Endothelial cell (in vitro differentiated cells): ENCODE measurements at places on chromosomes 2 and 18.

DNA sequence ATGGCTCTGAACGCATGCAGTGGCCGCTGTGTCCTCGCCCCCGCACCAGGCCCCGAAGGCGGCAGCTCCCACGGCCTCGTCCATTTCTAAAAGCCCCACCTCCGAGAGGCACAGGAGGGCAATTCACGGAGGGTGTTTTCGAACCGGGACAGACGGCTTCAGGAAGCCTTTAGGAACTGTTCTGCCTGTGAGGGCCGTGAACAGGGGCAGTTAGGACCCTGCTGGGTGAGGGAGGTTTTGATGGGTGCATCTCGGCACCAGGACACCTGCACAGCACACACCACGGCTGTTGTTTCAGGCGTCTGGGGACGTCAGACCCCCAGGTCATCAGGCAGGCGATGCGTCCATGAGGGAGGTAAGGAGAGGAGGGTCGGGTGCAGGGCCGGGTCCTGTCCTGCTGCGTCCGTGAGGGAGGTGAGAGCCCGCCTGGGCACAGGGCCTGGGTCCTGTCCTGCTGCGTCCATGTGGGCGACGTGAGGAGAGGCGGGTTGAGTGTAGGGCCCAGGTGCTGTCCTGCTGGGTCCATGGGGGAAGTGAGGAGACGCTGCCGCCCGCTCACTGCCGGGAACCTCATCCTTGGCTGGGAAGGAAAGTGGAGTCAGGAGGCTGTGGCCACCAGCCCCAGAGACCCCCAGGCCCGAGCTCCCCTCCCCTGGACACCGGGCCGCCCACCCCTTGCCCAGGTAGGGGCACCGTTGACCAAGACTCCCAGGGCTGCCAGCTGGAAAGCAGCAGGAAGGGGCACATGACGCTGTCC is 25.5 kb upstream of the KCNG2 start:
- DNase-seq, result no peak

DNA sequence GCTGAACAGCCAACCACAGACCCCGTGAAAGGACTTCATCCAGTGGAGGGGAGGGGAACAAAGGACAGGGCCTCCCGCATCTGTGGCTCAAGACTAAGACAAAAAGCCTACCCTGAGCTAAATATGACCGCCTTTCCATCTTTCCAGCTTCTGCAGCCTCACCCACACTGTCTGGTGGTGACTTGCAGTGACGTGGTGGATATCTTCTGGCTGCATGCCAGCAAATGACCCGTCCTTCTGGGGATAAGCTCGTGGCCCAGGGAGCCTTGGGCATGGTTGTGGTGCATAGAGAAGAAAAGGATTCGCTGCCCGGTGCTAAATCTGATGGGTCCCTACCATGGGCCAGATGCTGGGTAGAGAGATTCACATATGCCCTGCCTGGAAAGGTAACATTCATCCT is 8.7 kb upstream of the NGEF start:
- DNase-seq, result no peak

GRCh38 chr2:172381275-172382027 is 45.9 kb upstream of the ITGA6 start:
- no peak for DNase-seq

DNA sequence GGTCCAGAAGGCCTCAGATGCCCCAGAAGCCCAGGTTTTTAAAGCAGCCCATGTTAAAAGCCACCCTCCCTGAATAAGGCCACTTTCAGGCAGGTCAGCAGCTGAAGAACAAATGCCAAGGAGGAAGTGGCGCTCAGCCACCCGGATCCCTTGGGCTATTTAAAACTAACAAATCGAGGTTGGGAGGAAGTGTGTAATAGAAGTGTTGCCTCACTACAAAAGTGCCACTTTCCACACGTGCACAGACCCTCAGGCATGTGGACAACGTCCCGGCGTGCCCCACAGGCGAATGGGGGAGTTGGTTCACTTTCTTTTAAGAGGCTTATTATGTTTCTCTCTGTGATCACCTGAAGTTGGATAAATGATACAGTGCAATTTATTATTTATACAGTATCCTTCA is 173.8 kb upstream of the SALL3 start:
- no peak for DNase-seq

DNA sequence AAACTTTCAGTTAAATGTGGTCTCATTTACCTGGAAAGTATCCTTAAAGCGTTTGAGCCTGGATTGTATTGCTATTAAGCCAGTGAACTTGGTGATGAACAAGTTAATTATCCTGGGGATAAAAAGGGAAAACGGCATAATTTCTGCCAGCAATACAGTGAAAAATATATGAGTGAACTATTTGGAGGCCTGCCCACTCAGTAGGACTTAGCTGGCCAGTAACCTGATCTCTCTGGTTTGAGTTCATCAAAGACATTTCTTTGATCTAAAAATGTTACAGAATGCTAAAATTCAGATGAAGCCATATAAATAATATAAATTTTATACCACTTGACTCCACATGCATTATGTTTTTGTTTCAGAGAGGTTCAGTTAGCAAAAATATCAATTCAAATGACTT is 241.1 kb upstream of the VWC2L start:
- no peak for DNase-seq

DNA sequence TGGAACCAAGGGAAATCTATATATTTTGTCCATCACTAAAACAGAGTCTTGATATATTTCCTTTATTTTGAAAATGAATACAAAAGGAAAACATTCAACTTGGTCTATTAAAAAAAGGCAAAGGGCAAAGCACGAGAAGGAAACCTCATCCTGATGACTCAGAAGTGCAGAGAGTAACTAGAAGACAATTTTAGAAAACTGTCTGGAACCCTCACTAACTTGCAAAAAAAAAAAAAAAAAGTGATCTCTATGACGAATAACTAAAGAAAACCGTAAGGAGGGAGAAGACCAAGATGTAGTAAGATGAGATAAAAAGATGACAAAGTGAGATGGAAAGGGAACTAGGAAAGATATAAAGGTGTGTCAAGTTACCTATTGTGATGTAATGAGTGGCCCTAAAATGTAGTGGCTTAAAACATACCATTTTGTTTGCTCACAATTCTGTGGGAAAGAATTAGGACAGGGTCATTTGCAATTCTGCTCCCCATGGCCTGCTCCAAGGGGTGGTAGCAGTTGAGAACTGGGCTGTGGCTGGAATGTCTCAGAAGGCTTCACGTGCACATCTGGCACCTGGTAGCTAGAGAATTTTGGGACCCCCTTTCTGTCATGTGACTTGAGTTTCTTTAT is 303.0 kb downstream of the DYSF start:
- no peak for DNase-seq

DNA sequence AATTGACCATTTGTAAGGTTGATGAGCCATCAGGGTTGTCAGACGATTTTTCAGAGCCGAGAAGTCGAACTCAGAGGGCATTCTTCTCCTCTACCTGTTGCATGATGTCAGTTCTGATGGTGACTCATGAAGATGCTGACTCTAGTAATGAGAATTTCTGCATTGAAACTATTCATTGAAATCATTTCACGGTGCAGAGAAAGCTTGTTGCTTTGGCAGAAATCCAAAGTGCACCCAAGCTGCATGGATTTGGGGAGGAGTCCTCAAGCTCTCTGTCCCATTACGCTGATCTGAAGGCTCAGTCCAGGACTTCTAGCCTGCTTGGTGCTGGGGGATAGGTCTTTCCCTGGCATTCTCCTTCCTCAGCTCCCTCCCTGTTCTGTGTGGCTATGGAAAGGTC is 125.7 kb upstream of the PXDN start:
- no peak for DNase-seq

- no peak for DNase-seq
These were observed 45.3 kb upstream of the PDK1 start for GRCh38 chr2:172510548-172510947.

DNA sequence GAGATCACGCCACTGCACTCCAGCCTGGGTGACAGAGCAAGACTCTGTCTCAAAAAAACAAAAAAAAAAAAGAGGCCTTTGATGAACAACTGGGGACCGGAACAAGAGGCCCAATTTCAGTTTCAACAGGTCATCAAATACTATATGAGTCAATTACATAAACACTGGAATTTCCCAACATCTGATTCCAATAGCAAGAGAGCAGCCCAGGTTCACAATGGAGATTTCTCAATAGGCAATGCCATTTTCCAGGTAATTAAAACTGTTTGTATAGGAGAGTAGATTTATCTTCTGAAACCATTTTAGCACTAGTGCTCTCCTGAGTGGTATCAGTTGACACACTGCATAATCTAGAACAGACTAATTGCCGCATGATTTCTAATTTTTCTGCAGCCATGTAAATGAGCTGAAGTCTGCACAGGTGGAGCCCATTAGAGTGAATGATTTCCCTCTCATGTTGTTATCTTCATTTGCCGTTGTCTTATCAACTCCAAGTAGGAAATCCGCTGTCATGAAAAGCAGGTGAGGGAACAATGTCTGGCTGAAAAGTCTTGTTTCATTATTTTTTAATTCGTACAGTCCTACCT is 264.1 kb upstream of the MEIS1 start:
- no peak for DNase-seq

DNA sequence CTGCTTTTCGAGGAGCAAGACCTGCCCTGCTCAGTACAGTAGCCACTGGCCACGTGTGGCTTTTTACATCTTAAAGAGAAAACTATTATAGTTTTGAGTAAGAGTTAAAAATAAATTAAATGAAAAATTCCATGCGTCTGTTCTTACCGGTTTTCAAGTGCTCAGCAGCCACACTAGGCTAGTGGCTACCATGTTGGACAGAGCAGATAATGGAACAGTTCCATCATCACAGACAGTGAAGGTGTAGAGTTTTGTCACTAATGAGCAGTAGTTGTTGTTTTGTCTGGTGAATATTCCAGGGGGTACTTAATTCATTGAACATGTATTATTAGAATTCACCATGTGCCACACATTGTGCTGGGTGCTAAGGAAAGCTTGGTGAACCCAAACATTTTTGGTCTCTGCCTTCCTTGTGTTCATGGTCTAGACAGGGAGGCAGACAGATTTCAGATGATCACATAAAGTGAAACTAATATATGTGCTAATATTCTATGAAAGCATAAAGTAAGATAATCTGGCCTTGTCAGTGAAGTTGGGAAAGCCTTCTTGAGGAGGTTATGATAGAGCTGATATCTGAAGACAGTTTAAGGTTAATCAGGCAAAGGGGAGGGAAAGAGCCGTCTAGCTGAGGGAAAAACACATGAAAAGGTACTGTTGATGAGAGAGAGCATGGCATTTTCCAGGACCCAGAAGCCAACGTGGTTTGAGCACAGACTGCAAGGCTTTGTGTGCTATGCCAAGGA is 1.4 kb downstream of the ALMS1 start:
- DNase-seq, result no peak

DNA sequence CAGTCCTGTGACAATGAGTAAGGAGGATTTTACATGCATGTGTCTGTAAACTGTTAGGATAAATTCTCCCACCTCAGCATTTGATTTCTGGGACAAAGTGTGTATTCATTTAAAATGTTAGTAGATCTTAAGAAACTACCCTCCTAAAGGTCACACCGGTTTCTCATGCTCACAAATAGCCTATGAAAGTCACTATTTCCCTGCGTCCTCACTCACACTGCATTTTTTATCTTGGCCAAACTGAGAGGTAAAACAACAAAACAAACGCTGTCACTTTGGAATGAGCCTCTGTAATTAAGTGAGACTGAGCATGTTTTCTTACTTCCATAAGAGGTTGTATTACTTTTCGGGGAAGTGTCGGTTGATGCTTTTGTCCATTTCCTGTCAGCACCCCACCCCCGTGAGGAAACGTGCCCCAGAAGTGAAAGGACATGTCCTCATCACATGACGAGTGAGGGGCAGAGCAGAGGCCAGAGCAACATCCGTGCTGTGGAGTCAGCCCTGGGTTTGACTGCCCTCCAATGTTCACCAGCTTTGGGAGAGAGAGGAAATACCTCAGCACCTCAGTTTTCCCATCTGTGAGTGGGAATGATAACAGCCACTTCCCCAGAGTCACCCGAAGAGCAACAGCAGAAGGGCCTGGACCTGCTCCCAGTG is 3.1 kb downstream of the GYPC start:
- no peak for DNase-seq

- DNase-seq, result no peak
These were observed 173.8 kb downstream of the GFPT1 start for GRCh38 chr2:69213201-69213600.

DNA sequence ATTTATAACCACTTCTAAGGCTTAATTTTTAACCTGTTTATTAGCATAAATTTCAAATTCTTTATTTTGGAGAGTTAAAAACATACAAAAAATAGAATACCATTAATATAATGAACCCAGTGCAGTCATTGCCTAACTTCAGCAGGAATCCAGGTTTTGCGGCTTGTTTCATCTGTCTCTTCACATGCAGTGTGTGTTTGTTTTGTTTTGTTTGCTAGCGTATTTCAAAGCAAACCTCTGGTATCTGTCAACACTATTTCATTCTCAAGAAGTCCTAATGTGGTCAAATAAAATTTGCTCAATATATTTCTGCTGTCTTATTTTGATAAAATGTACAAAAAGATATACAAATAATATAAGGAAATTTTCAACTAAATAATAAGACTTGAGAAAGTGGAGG is 328.5 kb downstream of the AGPS start:
- DNase-seq, result no peak

- no peak for DNase-seq
These were observed 74.3 kb downstream of the PRKCE start for GRCh38 chr2:45725731-45726130.

GRCh38 chr18:62621546-62621945 is 93.8 kb upstream of the PHLPP1 start:
- DNase-seq, result no peak

DNA sequence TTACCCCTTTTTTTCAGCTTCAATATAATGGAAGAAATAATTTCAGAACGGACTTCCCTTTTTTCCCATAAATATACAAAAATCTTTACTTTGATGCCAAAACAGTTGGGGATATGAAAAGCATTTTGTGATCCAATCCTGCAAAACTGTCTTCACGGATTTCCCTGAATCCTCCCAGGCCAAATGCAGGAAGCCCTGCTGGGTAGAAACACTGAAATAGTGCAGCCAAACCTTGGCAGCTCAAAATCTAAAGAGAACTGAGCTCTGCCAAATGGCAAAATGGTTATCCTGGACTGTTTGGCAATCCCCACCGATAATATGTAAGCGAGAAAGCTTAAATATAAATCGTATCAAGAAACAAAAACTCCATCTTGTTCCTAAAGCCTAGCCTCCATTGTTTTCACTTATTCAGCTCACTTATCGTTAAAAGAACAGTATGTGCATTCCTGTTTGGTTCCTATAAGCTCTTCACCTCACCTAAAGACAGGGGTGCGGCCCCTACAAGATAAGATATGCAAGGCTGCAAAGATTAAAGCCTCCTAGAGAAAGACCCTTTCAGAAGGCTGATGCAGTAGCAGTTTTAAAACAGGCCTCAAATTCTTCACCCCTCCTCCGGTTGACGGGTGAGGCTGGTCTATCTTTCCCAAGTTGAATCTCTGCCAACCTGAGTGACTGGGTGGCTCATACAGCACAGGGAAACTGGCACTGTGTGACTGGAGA is 48.6 kb downstream of the LAMA1 start:
- no peak for DNase-seq

GRCh38 chr2:144477957-144478311 is 42.0 kb downstream of the ZEB2 start:
- DNase-seq, result no peak
